ENCODE measurements at places on chromosomes 3 and 15.

DNA sequence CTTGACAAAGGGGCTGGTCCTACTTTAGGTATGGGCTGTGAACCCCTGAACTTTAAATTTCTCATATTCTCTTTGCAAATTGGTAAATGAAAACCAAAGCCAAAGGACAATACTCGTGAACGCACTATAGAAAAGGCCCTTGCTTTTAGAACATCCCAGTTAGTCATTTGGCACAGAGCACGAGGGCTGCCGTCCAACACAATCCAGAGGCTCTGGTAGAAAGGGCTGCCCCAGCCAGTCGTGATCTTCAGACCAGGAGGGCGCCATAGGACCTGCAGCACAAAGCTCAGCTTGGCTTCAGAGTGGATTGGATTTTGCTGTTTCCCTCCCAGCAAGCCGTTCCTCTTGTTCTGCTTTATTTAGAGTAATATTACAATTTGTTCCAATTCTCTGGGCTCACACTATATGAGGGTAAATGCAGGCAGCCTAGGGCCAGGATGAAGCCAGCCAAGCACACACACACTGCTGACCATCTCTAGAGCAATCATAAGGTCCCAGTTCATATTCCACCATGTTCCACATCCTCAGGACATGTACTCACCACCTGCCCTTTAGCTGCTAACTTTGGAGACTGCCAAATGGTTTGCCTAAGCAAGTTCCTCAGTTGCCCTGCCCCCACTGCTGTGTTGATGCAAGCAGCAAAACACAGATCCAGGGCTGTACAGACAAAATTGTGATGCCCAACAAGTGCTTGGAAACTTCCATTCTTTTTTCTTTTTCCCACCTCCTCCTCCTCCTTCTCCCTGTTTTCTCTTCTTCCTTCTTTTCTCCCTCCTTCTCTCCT is 6.0 kb upstream of the BFSP2 start:
- DNase-seq: no peak

DNA sequence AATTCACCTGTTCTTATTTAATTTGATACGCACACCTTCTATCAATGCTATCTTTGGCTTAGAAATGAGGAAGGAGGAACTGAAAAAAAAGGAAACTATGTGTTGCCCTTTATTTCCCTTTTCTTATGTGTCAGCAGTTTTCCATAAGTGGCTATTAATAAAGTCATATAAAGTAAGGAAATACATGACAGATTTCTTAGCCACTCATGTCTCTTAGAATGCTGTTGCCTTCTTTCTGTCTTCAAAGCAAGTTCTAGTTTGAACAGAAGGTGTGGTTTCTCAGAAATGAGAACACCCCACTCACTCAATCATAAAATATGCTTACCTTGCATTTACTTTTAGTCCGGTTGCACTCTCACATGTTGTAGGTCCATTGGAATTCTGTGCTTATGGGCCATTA is 640.5 kb upstream of the GRM7 start:
- no peak for DNase-seq

DNA sequence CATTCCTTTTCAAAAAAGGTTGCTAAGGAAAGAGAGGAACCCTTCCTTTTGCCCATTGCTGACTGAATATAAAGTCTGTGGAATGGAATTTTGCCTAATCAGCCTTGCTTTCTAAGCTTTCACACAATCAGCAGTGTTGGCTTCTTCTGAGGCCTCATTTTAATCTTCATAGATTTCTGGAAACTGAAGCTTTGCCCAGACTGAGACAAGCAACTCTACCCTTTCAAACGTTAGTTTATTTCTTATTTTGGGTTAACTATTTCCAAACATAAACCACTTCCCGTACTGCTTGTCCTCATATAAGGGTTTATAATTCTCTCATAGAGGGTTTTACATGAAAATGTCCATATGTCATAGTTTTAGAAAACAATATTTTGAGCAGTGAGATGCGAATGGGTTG is 82.9 kb downstream of the NR1D2 start:
- no peak for DNase-seq

DNA sequence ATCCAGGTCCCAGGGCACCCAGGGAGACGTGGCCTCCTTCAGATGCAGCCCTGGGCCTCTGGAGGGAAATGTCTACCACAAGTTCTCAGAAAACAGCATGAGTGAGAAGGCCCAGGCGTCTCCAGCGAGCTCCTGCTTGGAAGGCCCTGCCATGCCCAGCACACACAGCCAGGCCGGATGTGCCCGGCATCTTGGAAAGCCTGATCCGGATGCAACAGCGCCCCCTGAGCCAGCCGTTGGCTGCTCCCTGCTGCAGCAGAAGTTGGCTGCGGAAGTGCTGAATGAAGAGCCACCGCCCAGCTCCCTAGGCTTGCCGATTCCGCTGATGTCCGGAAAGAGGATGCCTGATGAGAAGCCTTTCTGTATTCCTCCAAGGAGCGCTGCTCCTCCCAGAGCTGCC is 856 bp downstream of the NPAP1 start:
- no peak for DNase-seq

DNA sequence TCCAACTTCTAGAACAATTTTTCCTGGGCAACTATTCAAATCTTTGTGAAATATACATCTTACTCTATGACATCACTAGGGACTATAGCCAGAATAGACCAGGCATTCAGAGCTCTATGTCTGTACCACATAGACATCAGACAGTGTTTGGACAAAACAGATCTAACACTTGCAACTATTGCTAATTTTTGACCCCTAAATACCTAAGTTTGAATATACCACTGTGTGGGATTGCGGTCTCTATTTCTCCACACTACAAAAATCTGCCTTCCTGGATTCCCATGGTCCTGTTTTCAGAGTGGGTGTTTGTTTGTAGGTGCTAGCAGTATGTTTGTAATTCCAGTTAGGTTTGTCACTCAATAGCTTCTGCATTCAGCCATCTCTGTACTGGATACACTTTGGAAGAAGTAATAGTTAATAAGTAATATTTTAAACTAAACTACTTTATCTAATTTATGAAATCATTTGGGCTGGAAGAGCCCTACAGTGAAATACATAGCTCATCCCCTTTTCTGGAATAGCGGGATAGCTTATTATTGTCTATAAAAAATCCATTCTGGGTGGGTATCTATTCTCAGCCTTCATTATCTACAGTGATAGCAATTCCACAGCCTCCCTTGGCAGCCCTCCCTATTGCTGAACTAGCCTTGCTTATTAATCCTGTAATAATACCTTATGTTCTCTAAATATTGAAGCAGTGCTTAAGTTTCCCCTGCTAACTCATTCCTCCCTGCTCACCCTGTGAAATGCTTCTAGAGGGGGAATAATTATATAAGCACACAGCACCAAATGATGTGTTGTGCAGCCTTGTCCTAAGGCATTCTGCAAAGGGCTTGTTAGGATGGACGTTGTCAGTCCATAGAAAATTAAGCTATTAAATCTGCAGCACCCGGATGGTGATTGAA is 49.4 kb downstream of the RBMS3 start:
- no peak for DNase-seq

GRCh38 chr3:177418787-177419186 is 221.5 kb upstream of the TBL1XR1 start:
- DNase-seq: no peak

GRCh38 chr15:67992834-67993233 is 61.3 kb upstream of the PIAS1 start:
- no peak for DNase-seq

DNA sequence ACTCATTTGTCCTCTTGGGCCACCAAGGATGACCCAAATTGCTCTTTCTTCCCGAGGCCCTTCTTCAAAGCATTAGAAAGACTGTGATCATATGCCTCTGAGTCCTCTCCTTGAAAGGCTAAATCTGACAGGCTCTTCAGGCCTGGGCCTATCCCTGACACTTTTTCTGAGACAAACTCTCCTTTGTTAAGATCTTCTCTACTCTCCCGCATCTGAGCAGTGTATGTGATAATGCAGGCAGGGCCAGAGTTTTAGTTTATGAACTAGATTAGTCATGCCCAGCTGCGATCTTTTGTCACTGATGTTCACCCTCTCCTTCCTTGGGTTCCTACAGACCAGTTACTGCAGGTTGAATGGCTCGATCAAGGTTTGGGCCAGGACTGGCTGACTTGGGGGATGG is 39.2 kb downstream of the MASP1 start:
- no peak for DNase-seq

DNA sequence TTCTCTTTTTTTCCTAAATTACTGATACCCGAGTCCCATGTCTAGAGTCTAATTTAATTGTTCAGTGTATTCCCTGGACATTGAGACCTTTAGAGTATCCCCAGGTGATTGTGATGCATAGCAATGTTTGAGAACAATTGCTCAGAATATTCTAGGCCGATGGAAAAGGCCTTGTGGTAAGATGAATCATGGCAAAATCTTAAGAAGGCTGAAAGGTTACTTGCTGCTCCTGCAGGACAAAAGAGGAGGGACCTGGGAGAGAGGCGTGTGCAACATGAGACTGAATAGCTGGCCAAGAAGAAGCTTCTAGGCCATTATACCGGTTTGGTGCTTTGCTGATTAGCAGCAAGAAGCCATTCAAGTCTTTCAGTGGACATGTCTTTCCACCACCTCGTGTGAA is 256.6 kb downstream of the ROBO2 start:
- no peak for DNase-seq

- peak; percentile 38 for DNase-seq
These were observed 75.4 kb downstream of the XXYLT1 start for GRCh38 chr3:195195321-195196209.

DNA sequence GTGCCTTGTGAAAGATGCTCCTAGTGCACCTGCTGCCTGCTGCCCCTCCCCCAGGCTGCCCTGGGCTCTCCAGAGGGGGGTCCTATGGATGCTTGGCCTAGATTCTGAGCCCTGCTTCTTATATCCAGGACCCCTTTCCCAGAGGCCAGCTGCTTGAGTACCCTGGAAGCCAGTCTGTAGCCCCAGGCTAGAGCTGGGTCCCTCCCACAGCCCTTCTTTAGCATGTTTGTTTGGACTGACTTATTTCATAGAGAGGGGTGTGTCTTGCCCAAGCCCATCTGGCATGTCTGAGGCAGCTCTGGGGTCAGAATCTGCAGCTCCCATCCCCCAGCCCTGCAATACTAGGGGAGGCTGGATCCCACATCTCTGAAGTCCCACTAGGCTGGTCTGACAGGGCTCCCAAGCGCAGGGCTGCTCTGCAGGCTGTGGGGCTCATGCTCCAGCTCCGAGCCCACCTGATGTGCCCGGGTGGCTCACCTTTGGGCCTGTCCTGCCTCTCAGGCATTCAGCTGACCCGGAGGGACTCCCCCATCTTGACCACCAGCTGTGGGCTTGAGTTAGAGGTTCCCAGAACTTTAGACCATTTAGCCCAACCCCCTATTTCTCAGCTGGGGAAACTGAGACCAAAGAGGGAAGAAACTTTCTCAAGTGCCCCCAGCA is 3.1 kb downstream of the CHRNB4 start:
- no peak for DNase-seq

DNA sequence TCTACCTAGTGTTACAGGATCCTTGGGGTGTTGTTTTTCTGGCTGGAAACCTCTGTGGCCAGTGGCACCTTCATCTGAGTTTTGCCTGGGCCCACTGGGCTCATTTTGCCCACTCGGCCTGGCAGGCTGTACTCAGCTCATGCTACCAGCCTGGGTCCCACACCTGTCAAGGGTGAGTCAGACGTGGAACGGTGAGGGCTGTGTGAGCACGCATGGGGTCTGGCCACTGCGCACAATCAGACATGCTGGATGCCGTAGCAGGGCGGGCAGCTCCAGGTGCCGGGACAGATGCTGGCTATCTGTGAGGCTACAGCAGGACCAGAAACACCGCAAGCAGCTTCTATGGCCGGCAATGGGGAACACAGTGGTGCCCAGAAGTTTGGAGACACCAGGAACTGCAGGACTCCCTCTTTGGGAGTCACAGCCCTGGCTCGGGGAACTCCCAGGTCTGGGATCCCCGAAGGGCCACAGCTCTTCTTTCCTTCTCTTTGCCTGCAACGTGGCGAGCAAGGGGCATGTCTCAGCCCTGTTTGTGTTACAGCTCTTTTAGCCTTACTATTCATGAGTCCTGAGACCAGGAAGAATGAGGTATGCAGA is 35.9 kb upstream of the DNAJC13 start:
- no peak for DNase-seq

DNA sequence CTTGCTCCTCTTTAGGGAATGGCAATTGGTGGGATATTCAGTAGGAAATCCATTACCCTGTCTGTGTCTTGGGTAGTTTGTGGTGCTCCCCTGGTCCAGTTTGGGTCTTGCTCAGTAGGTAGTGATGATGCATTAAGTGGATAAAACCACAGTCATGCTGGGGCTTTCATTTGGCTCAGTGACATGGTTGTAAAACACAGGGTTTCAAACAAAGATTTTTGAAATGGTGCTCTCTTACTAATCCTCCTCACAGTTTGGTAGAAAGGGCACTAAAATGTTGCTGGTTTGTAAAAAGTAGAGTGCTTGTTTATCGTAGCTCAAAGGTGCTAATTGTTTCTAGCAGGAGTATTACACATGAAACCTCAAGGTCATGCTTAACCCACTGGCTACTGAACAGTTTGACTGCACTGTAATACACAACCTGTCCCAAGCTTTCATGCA is 22.9 kb downstream of the BBX start:
- DNase-seq: no peak

- DNase-seq: no peak
These were observed 29.8 kb downstream of the IL1RAP start for GRCh38 chr3:190543671-190544070.

- DNase-seq: no peak
These were observed 65.7 kb downstream of the RLBP1 start for GRCh38 chr15:89155656-89156055.

DNA sequence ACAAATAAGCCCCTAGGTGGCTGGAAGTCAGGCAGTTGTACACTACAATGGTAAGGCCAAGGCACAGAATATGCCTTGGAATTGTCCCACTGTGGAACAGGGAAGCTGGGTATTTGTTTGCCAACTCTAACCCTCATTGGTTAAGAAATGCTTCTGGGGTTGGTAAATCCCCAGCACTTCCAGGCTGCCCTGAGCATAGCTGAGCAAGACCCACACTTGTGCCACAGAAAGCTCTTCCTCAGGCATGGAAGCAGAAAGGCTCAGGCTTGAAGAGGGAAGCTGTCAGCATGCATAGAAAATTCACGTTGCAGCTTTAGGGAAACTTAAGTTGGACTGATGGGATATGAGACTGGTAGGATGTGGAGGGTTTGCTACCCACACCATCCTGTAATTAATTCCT is 86.9 kb upstream of the PLCL2 start:
- no peak for DNase-seq

DNA sequence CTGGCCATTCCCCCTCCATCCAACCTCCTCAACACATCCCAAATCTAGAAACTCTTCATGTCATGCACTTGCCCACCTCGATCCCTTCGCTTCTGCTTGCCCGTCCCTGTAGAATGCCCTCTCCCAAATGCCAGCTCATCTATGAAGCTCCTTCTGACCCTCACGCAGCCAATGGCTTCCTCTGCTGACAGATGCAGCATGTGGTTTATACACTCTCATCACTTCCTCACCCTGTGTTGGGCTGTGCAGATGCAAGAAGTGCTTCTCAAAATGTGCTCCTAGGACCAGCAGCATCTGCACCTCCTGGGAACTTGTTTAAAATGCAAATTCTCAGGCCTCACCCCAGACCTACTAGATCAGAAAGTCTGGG is 51.7 kb downstream of the SEMA5B start:
- DNase-seq: no peak

DNA sequence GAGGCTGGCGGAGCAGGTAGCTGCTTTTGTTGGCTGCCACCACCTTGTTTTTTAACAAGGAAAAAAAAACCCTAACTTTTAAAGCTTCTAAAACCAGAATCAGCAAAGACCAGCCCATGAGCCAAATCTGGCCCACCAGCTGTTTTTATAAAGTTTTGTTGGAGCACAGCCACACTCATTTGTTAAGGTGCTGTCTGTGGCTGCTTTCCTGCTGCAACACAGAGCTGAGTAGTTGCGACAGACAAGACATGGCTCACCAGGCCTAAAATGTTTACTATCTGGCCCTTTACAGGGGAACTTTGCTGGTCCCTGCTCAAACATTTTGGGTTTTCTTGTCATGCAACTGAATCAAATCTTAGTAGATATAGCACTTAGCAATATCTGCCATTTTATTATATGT is 18.9 kb downstream of the EFCAB12 start:
- no peak for DNase-seq
